ENCODE measurements at places on chromosomes 16 and 17.
A peak's percentile ranks its signal among the peaks of the same experiment; 100 is the strongest.

- no peak for DNase-seq
Observed at GRCh38 chr16:79390481-79391051, 210.0 kb downstream of the MAF start.

- no peak for DNase-seq
Observed at GRCh38 chr17:20203018-20203417, 193.9 kb downstream of the SPECC1 start.

DNA sequence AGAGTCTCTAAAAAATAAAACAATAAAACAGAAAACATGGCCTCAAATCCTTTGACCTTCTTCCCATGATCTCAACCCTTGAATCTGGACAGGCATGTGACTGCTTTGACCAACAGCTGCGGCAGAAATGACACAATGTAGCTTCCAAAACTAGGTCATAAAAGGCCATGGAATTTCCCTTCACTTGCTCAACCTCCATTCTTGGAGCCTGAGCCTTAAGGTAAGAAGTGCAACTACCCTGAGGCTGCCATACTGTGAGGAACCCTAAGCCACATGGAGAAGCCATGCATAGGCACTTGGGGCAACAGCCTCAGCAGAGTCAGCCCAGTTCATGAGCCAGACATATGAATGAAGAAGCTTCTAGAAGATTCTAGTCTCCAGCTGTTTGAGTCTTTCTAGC lies 75.7 kb upstream of the BRD7 start:
- no peak for DNase-seq

DNA sequence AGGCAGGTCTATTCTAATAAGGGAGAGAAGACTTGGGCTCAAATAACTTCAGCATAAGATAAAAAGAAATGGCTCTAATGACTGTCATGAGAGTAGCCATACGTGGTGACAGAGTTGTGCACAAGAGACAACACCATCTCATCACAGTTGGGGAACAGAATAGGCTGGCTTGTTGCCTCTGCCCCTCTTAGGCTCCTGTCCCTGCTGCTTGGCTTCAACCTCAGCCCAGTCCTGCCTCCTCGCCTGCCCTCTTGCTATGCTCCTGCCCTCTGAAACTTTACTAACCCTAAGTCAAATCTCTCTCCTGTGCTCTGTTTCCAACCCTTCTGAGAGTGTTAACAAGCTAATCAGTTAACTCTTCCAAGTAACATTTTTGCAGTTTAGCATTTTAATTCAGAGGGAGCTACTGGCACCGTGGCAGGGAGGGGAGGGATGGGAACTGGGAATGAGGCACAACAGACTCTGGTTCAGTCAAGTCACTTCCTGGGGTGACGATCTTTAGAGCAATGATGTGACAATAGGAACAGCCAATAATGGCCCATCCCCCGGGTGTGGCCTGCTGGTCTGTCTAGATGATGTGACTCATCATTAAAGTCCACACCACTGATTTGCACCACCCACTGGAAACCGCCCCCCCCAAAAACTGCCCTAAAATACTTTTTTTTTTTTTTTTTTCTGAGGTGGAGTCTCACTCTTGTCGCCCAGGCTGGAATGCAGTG lies 35.5 kb downstream of the DNAH17 start:
- DNase-seq: no peak

DNA sequence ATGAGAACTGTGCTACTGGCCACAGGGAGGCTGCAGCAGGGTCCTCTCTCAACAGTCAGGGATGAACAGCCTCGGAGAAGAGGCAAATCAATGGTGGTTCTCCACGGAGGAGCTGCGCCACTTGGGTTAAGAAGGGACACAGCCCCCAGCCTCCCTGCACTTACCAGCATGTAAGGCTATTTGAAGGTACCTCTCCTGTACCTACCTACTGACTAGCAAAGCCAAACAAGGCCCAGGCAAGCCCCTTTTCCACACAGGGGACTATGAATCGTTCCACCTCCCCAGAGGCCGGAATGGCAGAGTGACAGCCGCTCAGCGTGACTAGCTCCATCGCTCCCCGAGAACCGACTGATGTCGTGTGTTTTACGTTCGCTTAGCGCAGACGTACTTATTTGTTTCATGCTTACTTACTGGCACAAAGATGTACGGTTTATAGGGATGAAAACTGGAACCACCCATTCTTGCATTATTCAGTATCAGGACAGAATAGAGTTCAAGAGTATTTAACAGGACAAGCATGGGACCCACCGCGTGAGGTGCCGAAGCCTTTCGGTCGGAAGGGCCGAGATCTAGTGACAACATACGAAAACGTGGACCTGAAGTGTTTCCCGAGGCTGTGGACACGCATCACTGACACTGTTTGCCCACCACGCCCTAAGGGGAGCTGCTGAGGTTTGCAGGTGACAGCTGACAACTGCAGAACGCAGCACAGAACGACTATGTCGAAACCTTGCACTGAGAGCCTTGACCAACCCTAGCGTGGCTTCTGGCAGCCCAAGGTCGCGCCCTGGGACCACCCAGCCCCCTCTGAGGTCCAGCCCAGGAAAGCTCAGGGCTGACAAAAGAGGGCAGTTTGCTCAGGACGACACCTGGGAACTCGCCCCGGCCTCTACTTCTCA lies 1.0 kb downstream of the TEPSIN start:
- no peak for DNase-seq

DNA sequence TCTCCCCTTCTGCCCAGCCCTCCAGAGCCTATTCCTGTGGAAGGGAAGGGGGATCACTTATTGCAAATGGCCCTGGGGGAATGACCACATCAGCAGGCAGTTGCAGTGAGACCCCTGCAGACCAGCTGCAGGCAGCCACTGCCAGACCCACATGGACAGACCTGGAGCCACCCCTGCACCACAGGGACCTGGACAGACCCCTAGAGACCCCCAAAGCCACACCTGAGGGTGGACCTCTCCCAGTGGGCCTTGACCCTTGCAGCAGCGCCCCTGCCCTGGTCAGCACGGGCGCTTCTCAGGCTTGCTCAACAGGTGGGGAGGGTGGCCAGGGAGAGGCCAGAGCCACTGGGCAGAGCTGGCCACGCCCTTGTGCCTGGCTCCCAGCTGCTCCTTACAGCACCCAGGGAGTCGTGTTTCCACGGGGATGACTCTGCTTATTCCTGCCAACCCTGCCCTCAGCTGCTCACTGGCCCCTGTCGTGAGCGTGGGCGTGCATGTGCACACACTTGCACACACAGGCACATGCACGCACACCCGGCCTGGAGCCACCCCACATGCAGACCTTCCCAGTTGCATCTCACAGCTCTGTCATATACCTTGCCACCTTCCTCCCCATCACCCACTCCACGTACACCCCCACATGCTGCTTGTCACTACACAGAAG lies 1.3 kb upstream of the SCN4A start:
- no peak for DNase-seq

- DNase-seq: no peak
Observed at GRCh38 chr17:66313995-66314659, 11.7 kb downstream of the PRKCA start.

GRCh38 chr17:63445954-63446752 lies at the start of gene CYB561:
Gene CYB561, minus strand, starts transcription at chr17:63446306. Its CDS starts 8,759 bp downstream, at chr17:63437547.
- peak; percentile 47 for DNase-seq

DNA sequence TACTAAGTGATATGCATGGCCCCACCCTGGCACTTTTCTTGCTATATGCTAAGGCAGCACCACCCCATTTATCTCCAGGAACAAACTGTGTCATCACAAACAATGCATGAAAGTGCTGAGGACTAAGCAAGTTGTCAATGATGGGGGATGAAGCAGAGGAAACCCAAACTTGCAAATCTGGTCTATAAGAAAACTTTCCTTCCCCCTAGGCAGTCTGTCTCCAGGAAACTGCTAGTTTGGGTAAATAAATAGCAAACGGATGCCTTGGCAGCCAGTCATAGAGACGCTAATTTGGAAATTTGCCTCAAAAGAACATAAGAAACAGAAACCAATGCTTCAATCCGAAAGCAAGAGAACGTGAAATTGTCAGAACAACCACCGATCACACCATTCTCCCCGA lies 5.6 kb upstream of the HSBP1 start:
- DNase-seq: no peak

DNA sequence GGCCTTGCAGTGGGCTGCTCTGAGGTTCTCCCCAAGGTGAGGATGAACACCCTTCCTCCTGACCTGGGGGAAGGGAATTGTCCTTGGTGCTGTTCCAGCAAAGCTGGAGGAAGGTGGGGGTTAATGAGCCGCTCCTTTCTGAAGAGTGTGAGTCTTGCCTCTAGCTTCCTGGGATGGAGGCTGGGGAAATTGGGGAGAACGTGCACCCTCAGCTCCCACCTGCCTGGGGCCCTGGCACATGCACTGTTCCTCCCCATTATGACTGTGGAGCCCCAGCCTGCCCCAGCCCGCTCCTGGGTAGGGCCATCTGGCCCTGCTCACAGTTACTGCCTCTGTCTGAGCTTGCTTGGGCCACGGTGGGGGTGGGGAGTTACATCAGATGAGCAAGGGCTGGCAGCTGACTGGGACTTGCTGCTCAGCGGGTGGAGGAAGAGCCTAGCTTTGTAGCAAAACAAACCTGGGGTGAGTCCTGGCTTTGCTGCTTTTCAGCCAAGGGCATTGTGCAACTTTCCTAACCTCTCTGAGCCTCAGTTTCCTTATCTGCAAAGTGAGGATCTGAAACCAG lies 11.1 kb downstream of the TNS4 start:
- DNase-seq: no peak

DNA sequence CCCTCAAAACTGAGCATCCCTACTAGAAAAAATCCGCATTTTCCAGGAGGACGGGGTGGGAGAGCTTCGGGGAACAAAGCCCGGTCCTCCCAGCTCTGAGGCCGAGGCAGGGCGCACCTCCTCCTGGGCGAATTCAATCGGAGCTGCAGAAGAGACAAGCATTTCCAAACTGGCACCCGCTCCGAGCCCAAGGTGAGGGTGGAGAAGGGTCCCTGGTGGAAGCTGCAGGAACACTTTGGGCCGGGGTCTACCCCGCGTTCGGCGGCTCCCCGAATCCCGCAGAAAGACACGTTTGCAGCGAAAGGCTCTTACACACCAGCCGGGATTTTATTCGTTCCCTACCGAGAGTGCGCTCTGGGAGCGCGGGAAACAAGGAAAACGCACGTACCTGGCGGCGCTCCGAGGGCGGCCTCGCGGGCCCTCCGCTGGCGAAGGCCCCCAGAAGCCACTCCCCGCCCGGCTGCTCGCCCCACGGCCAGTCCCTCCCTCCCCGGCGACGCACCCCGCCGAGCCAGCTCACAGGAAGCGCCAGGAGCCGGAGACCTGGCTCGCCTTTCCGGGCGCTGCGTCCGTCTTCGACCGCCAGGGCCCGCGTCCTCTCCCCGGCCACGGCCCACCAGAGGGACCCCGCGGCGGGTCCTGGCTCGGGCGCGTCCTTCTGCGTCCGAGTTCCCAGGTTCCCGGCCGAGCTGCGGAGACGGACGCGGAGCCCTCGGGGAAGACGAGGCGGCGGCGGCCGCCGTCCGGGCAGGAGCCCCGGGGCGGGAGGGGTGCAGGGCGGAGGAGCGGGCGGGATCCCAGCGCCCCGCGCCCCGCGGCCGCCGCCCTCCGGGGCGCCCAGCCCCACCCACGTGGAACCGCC lies 49.8 kb upstream of the BAHCC1 start:
- no peak for DNase-seq

GRCh38 chr17:61658183-61658582 lies 67.2 kb upstream of the NACA2 start:
- DNase-seq: no peak

GRCh38 chr17:36496018-36496789 lies 9.7 kb downstream of the ZNHIT3 start:
- no peak for DNase-seq

DNA sequence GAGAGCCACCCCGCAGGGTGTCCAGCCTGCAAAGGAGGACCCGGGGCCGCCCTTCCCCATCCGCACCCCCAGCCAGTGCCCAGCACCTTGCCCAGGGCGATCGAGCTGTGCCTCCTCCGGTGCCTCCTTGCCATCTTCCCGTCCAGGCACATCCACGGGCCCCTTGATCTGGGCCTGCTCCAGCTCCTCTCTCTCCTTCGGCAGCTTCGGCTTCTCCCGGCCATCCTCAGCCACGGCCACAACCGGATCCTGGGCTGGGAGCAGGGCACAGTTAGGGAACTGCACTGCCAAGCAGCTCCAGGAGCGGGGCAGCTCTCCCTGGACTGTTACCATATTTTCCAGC lies 13.8 kb downstream of the NDUFAF8 start:
- no peak for DNase-seq

DNA sequence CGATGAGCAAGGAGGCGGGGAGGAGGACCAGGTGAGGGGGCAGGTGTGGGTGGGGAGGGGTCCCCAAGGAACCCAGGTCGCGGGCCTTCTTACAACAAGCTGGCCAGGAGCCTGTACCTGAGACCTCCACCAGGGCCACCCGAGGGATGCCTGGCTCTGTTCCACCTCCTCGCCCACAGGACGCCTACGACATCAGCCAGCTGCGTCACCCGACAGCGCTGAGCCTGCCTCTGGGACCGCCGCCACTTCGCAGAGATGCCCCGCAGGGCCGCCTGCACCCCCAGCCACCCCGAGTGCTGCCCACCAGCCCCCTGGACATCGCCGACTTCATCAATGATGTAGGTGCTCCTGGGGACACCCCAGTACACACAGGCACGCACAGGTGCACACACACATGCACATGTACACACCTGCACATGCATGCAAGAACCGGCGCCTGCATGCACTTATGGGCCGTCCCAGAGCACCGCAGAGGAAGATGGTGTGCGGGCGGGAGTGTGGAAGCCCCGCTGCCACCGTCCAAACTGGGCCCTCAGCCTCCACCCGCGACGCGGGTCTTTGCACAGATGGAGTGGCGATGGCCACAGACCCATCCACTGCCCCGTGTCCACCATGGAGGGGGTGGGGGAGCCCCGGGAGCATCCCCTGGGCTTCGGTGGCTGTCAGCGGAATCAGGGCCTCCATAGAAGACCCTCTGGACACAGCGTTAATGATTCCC lies 6.6 kb downstream of the SLC22A31 start:
- DNase-seq: no peak

GRCh38 chr17:38558728-38559050 lies 47.1 kb downstream of the SRCIN1 start:
- no peak for DNase-seq

- peak; percentile 55 for DNase-seq
Observed at GRCh38 chr16:31700530-31701388, 172.8 kb upstream of the ZNF267 start.

- no peak for DNase-seq
Observed at GRCh38 chr16:67399218-67399733, 6.0 kb upstream of the TPPP3 start.

DNA sequence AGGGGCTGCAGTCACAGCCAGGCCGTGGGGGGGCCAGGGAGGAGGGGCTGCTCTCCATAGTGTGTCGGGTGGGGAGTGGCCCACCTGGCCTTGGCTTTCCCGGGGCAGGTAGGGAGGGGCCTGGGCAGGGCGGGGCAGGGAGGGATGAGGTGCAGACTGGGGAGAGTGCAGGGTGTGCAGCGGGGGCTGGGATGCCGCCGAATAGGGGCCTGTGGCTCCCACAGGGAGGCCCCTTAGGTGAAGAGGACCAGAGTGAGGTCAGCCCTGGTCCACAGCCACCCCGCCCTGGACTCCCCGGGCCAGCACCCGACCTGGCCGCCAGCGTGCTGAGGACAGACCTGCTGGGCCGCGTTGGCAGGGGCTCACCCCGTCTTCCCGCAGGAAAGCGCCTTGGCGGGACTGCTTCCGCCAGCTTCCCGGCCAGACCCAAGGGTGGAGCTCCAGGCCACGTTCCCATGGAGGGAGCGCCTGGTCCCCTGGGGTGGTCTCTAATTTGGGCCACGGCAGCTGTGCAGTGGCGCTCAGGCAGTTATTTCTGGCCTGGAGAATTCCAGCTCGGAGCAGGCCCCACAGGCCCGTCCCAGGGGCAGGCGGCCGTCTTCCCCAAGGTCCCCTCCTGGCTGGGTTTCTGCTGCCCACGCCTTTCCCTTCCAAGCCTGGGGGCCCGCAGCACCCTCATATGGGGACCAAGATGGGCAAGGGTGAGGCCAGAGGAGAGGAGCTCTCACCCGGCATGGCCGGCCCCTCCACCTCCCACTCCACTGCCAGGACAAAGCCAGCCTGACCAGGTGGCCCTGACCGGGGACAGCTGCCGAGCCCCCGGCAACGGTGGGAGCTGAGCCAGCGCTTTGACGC lies 27.9 kb downstream of the CACNA1H start:
- DNase-seq: no peak

All from NCI-H1048 (cell line).